Hematopoietic multipotent progenitor cell treated with erythropoietin and hydrocortisone succinate and interleukin-3 and kit ligand, for 15 days (in vitro differentiated cells): ENCODE measurements at places on chromosomes 13 and 19.

DNA sequence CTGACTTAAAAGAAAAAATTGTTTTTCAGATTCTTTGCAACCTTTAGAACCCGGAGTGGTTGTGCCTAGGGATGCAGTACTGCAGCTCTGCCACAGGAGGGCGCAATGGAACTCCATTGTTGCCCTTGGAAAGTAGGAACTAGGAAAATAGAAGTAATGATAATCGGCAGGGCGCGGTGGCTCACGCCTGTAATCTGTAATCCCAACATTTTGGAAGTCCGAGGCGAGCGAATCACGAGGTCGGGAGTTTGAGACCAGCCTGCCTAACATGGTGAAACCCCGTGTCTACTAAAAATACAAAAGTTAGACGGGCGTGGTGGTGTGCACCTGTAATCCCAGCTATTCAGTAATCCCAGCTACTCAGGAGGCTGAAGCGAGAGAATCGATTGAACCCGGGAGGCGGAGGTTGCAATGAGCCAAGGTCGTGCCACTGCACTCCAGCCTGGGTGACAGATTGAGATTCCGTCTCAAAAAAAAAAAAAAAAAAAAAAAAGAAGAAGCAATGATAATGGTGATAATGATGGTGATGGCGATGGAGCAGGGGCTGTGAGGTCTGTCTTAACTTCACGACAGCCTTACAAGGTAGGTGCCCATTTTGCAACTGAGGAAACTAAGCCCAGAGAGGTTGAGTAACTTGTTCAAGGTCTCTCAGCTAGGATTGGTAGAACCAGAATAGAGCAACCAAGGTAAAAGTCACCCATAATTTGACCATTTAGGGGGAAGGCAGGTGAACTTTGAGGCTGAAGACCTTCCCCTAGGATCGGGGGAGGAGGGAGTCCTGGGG is 5.5 kb upstream of the ADAMTS10 start:
- peak; percentile 51 for DNase-seq

GRCh38 chr13:62578402-62578801 is 1162.8 kb upstream of the PCDH20 start:
- DNase-seq: no peak

- DNase-seq: no peak
These were observed 96.1 kb downstream of the OXGR1 start for GRCh38 chr13:96898212-96898611.

GRCh38 chr19:44496711-44497110 is 3.6 kb downstream of the ZNF180 start:
- no peak for DNase-seq

GRCh38 chr13:72149701-72150100 is 282.7 kb upstream of the DACH1 start:
- no peak for DNase-seq

- peak; percentile 33 for DNase-seq
These were observed 1395.8 kb downstream of the SLITRK5 start for GRCh38 chr13:89066868-89067466.

GRCh38 chr19:49543032-49543431 is 15.2 kb downstream of the RCN3 start:
- no peak for DNase-seq

GRCh38 chr13:111304041-111304544 is 16.3 kb upstream of the TEX29 start:
- DNase-seq: no peak

DNA sequence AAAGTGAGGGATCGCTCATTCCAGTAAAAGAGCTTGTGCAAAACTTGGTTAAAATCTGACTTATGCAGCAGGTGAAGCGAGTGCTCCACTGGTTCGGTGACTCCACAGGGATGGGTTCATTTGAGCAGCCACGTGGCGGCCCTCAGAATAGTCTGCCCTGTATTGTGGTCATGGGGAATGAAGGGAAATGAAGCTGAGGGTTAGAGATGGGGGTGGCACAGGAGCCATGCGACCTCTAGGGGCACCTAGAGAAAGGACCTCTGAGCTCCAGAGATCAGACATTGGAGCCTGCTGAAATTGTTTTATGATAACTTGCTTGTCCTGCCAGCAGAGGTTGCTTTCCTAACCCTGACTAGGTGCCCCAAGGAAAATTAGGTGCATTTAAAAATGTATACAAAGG is 26.6 kb downstream of the CBY2 start:
- DNase-seq: no peak

DNA sequence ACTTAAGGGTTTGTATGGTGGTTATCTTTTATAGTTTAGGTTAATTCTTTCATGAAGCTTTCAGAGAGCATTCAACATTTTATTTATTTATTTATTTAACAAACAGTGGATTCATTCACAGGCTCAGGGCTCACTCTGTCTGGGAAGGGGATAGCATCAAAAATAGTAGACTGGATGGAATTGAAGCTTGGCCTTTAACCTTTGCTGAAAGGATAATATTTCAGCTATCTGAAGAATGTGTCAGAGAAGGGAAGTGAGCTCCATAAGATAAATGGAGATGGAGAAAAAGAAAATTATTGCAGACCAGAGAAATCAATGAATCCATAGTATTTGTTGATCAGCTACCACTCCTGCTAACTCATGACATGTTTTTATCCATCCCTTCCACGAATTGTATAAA is 305.6 kb downstream of the COG6 start:
- no peak for DNase-seq

GRCh38 chr13:73672492-73672891 is 461.7 kb downstream of the KLF12 start:
- DNase-seq: no peak

GRCh38 chr19:14062558-14062855 is 631 bp upstream of the PALM3 start:
- DNase-seq: no peak

DNA sequence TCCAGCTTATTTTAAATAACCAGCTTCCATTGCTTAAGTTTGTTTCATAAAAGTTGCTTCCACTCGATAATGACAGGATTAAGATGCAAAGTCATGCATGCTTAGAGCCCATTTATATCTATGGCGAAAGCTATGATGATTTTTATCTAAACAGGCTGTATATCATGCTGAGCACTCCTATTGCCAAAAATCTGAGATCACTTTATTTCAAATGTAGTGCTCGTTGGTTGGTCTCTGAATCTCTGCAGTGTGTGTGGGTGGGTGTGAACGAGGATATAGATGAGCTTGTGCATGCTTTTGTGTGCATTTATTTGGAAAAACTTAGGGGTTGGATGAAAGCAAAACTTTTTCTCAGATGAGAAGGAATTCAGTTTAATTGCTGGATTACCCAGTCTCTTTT is 27.0 kb upstream of the ARGLU1 start:
- no peak for DNase-seq

- DNase-seq: no peak
These were observed 306.4 kb downstream of the KLF5 start for GRCh38 chr13:73365252-73365651.

DNA sequence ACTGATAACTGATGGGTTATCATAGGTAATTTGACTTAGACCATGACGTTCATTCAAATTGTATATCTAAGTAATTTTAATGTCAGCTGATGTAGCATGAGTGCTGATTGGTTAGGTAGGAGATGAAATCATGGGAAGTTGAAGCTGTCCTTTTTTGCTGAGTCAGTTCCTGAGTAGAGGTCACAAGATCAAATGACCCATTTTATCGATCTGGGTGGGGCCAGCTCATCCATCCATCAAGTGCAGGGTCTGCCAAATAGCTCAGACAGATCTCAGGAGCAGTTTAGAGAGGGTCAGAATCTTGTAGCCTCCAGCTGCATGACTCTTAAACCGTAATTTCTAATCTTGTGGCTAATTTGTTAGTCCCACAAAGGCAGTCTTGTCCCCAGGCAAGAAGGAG is 35.3 kb upstream of the CD177 start:
- DNase-seq: no peak

DNA sequence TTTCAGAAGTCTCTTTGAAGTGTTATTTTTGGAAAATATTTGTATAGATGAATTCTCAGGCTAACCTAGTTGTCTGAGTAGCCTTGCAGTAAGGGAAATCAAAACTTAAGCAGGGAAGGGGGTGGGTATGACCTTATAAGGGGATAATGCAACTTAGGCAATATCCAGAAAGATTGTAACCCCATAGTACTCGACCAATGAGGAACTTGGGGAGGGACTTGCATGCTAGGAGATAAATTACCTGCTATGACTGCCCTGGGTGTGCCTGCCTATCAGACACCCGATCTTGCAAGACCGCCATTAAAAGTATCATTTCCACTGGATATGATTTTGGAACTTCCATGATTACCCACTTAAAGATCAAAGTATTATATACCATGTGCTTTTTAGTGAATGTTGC is 23.0 kb upstream of the RFXAP start:
- DNase-seq: no peak

- no peak for DNase-seq
These were observed 121.2 kb downstream of the PCCA start for GRCh38 chr13:100209857-100210825.

GRCh38 chr13:113917594-113918371 is 53.9 kb upstream of the GAS6 start:
- DNase-seq: no peak

DNA sequence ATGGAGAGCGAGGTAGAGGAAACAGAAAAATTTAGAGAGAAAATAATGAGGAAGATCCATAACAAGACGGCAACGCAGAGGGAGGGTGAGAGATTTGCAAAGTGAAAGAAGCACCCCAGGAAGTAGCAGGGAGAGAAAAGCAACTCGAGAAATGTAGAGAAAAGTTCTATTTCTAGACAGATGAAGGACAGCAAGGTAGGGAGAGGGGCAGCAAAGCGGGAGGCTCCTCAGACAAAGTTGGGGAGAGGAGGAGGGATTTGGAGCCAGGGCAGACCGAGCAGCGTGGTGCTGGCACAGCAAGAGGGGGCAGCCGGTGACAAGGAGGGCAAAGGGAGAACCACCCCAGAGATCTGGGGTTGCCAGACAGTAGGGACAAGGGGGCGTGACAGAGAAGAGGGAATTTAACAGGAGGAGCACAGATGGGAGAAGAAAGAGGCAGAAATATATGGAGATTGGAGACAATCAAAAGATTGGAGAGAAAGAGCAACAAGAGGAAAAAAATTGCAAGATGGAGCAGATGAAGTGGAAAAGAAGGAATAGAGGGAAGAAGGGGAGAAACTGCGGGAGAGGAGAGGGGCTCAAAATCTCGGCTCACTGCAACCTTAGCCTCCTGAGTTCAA is 989 bp downstream of the ZNF766 start:
- peak; percentile 5 for DNase-seq

- peak; percentile 97 for DNase-seq
These were observed 539 bp downstream of the U2AF1L4 start for GRCh38 chr19:35744430-35745327.

GRCh38 chr13:113275387-113275786 is 21.7 kb upstream of the LAMP1 start:
- DNase-seq: no peak

DNA sequence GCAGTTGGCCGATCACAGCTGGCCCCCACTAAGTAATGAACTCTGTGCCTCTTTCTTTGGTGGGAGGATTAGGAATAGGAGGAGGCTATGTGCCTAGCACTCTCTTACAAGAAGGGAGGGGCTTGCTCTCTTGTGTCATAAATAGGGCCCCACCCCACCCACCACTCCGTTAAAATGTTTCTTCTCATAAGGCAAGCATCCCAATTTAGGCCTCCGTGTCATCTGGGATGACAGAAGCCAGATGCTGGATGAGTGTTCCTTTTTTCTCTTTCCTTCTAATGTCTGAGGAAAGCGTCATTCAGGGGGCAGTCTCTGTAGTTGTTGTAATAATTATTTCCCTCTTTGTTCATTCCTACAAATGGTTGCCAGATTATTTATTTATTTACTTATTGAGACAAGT is at the start of gene LIPE:
Gene LIPE (minus strand): TSS at position 76 of the 400 bp plus-strand sequence. CDS start 239 bp downstream, outside the sequence.
- no peak for DNase-seq

DNA sequence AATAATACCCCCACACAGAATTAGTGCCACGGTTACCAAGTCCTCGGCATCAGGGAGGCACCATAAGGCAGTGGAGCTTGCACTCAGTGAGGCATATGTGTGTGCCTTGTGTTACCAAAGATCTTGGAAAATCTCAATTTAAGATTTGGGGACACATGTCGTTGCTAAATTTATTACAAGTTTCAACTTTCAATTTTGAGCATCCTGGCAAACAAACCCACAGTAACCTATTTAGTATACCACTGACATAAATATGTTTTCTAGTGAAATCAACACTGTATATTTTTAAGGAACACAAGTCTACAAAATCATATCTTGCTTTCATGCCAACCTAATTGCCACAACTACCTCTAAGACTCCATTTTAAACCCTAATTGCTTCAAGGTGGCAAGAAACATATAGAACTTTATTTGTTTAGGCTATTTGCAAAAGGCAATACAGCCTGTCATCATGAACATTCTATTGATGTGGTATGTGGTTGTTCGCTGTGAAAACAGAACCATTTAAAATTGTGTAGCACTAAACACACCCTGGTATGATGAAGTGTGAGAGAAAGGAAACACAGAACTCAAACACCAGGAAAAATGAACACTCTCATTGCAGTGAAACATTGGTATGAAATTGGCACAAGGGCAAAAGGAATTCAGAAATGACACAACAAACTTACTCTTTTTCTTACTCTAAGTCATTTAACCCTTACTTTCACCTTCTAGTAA is 531.1 kb downstream of the IRS2 start:
- DNase-seq: no peak

GRCh38 chr19:9070066-9070465 is 16.8 kb upstream of the OR1M1 start:
- no peak for DNase-seq

- DNase-seq: no peak
These were observed 34.5 kb downstream of the SOX21 start for GRCh38 chr13:94677799-94678198.
